ENCODE measurements at places on chromosomes 7 and 10.

GRCh38 chr10:125462845-125463244 lies 220.1 kb downstream of the TEX36 start:
- DNase-seq = no peak

DNA sequence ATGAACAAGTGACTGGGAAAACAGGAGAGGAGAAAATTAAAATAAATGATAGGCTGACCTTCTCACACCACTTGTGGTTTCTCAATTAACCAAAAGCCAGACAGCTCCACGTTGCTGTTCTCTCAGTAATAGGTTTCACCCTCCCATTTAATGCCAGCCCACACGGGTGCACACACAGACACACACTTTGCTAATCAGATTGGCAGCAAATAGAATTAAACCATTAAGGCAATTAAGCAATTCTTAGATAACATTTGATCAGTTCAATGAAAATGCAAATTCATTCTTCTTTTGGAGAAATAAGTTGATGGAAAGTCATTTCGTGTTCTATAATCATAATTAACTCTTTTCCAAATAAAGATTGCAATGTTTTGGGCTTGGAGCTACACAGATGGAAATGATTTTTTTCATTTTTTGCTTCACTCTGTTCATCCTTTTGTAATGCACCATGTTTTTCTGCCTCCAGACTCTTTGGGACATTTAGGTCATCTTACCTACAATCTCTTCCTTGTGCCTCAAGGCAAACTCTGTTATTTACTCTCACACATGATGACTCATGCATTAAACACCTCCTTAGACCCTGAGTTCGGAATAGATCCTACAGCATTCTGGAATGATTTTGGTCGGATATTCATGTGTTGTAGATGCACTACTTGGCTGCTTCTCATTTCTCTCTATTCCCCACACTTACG lies 700.7 kb downstream of the AUTS2 start:
- no peak for DNase-seq

- no peak for DNase-seq
These were observed 68.1 kb upstream of the FOXK1 start for GRCh38 chr7:4613846-4614548.

DNA sequence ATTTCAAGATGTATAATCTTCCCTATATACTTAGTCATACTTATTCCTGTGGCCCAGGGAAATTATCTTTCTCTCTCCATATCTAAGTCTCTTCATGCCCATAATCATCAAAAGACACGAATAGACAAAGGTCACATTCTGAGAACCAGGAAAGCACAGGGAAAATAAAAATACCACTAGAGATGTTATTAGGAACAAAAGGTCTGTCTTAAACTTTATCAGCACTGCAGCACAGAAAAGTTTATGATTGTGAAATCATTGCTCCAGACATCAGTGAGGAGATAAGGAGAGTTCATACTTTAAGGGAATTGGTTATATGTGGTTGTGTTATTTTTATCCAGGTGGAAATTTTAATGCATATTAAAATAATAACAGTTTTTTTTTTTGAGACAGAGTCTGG lies 974.6 kb upstream of the CELF2 start:
- DNase-seq = no peak

GRCh38 chr10:60664859-60665258 lies 113.4 kb upstream of the CDK1 start:
- no peak for DNase-seq

- DNase-seq = no peak
These were observed 478.3 kb downstream of the DNAJB6 start for GRCh38 chr7:157814931-157815705.

- no peak for DNase-seq
These were observed 626.6 kb downstream of the SORCS1 start for GRCh38 chr10:106537866-106538265.

Measured in iPS-NIHi11 (cell line).